GM23248 (cell line): ENCODE measurements at places on chromosomes 7 and 10. TPM values are rescaled to one million over a fixed set of nuclear protein-coding genes. Genes with fewer than 3 reads are reported as not detected.

The ZNF679 gene
- total RNA-seq = not detected in 2 replicates

The UCN3 gene
- total RNA-seq = not detected in 2 replicates

The INSYN2A gene
- 0.43 and 0.51 TPM in 2 replicates for total RNA-seq

The CNPY1 gene
- not detected in 2 replicates for total RNA-seq

The CALHM1 gene
- total RNA-seq = not detected in 2 replicates
